Left hindlimb (tissue), 1 donor: ENCODE measurements at places on chromosomes 1 and 21.

- DNase-seq: no peak
Measured at GRCh38 chr1:39462074-39462473, 29.4 kb upstream of the BMP8A start.

- DNase-seq: no peak
Measured at GRCh38 chr1:204723131-204723787, 37.7 kb upstream of the LRRN2 start.

- no peak for DNase-seq
Measured at GRCh38 chr21:42841156-42841915, 38.0 kb downstream of the WDR4 start.

GRCh38 chr1:10835421-10835820, 39.0 kb upstream of the CASZ1 start:
- DNase-seq: no peak

DNA sequence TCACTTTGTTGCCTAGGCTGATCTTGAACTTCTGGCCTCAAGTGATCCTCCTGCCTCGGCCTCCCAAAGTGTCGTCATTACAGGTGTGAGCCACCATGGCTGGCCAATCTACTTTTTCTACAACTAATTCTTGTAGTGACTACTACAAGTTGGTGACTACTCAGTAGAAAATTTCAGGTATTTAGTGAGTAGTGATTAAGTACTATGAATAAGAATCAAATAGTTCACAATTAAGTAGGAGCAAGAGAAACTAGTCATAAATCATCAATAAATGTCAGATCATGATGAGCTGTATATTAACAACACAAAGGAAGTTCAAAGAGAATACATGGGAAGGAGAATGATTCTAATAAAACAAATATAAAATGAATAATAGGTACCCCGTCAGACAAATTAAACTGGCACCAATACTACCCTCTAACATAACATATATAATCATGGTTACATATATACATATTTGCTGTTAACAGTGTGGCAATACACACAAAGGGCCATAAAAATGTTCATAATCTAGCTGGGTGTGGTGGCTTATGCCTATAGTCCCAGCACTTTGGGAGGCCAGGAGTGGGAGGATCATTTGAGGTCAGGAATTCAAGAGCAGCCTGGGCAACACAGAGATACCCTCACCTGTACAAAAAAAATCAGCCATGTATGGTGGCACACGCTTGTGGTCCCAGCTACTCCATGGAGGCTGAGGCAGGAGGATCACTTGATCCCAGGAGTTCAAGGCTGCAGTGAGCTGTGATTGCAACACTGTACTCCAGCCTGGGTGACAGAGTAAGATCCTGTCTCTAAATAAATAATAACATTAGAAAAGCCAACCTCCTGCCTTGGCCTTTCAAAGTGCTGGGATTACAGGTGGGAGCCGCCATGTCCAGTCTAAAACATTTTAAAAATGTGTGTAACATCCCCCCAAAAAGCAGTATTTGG, 19.1 kb downstream of the YY1AP1 start:
- DNase-seq: no peak

GRCh38 chr1:83854456-83854855, 144.5 kb downstream of the TTLL7 start:
- DNase-seq: no peak

DNA sequence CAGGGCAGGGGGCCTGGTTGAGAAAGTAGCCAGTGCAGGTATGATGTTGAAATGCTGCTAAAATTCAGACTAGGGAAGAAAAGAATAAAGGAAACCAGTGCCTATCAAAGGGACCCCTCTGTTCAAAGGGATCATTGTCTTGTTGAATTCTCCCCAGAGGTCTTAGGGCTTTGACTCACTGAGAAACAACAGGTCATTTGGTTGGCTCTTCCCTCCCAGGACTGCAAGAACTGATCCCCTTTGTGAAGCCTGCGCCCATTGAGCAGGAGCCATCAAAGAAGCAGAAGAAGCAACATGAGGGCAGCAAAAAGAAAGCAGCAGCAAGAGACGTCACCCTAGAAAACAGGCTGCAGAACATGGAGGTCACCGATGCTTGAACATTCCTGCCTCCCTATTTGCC, 11.8 kb upstream of the CELSR2 start:
- no peak for DNase-seq

- DNase-seq: no peak
Measured at GRCh38 chr1:47191940-47192457, 2.2 kb upstream of the PDZK1IP1 start.

DNA sequence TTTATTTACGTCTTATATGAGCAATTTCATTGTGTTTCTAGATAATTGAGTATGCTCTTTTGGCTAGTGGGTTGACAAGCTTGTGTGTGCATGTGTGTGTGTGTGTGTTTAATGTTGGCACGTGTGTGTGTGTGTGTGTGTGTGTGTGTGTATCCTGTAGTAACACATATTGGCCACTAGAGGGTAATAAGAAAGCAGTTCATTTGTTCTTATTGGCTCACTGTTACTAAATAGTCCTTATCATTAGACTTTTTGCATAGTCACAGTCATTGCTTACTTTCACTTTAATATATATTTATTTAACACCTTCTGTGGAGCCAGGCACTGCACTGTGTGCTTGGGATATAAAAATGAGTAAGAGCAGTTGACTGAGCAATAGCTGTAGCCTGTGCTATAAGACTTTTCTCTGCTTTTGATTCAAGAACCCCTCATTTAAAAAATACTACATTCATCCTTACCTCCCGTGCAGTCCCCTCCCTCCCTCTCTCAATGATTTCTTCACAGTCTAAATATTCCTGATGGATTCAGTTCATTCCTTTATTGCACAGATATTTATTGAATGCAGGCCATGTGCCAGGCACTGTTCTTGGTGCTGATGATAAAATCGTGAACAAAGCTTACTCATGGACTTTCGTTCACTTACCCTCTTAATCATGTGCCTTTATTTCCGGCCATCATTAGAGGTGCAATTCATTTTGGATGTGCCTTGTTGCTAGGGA, 96.7 kb downstream of the DYRK1A start:
- DNase-seq: no peak

- no peak for DNase-seq
Measured at GRCh38 chr1:69569175-69569541, 1.4 kb downstream of the LRRC7 start.

- DNase-seq: no peak
Measured at GRCh38 chr1:247453245-247453644, 4.7 kb downstream of the OR2B11 start.

- no peak for DNase-seq
Measured at GRCh38 chr1:172883387-172883791, 167.4 kb downstream of the TNFSF18 start.

GRCh38 chr1:66834926-66835325, 33.9 kb upstream of the INSL5 start:
- DNase-seq: no peak

DNA sequence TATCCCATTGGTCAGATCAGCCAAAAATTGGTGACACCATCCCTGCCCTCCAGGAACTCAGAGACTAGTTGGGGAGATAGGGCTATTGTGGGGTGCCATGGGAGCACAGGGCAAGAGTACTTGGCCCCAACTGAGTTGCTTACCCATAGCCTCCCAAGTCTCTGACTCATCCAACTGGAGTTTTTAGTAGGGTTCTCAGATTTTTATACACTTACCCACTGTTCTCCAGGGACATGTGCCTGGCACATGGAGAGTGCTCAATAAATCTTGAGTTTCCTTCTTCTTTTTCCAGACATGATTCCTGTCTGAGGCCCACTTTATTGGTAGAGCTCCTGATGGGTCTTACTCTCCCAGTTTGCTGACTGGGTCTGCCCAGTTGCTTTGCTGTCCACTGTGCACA, 56.7 kb downstream of the OVGP1 start:
- no peak for DNase-seq

DNA sequence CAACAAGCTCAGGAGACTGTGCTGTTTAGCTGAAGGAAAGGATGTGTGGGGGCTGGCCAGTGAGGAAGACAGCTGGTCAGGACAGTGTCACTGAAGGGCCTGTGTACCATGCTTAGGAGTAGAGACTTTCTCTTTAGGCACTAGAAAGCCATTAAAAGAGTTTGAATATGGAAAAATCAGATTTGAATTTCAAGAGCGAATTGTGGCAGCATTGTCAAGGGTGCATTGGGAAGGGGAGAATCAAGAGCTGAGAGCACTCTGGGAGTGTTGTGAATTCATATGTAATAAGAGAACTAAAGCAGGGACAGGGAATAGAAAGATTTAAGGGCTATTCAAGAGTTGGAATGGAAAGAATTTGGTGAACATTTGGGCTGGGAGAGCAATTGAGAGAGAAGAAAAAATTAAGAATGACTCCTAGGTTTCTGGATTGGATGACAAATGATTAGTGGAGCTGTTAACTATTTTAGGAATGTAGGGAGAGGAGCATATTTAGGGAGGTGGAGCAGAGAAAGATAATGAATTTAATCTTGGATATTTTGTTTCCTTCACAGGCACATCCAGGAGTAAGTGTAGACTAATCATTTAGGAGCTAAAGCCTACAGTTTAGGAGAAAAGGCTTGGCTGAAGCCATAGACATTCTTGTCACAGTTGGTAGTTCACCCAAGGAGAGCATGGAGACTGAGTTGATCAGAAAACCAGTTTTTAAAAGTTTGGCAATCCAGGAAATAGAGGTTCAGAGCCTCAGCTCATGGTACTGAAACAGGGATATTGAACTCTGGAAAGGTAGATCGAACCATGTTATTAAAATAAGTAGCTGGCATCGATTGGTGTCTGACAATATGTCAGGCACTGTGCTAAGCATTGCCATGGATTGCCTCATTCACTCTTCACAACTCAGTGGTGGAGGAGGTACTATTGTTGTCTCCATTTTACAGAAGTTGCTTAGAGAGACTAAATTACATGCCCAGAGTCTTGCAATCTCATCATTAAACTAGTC, 23.1 kb upstream of the TOR3A start:
- no peak for DNase-seq

- DNase-seq: peak; percentile 56
Measured at GRCh38 chr1:10941891-10942541, 70.4 kb upstream of the TARDBP start.

DNA sequence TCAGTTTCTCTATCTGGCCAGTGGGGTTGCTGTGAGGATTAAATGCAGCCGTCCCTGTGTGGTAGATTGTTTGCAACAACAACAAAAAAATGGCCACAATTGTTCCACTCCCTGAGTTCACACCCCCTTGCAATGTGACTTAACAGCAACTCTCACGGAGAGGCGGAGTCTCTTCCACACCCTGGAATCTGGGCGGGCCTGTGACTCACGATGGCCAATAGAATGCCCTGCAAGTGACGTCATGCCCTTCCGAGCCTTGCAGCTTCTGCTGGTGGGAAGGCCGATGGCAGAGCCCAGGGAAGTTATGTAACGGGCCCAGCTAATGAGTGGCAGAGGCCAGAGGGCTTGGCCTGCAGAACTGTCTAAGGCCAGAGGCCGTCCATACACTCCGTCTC, 87.9 kb downstream of the RIPK4 start:
- peak; percentile 91 for DNase-seq

GRCh38 chr21:35824136-35824535, 236.2 kb downstream of the SETD4 start:
- no peak for DNase-seq

DNA sequence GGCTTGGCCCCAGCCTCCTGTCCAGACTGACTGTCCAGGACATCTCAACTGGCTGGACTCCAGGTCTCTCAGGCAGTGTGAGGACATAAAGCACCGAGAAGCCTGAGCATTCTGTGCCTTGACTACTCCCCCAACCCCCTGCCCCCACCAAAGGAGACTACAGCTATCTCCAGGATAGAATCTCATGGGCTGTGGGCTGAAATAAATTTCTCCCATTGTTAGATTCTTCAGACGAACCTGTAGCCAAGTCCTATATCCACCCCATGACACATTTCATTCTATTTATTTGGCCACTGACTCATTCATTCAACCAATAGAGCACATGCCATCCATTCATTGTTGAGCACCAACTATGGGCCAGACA, 11.4 kb downstream of the VWA5B1 start:
- no peak for DNase-seq

DNA sequence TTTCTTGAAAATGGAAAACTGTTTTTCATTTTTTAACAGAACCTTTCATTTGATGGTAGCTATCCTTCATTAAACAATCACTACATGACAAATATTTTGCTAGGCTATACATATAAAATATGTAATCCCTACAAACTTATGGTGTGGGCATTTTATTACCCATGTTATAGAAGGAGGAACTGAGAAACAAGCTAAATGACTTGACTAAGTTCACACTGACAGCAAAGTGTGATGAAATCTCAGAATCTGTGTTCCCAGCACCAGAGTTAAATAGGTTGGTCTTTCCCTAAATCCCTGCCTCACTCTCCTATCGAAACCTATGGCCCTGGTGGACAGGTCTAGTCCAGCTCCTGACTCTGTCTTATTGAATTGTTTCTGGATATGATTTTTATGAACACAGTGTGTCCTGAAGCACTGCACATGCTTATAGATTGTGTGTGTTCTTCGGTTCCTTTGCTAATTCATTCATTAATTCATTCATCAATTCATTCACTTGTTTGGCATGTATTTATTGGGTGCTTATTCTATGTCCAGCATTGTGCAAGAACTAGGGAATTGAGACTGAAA, 301.0 kb downstream of the GRIK1 start:
- DNase-seq: no peak

GRCh38 chr1:97047421-97047793, 325.8 kb downstream of the PTBP2 start:
- no peak for DNase-seq

- DNase-seq: no peak
Measured at GRCh38 chr21:35044770-35045541, 4.1 kb downstream of the RUNX1 start.

DNA sequence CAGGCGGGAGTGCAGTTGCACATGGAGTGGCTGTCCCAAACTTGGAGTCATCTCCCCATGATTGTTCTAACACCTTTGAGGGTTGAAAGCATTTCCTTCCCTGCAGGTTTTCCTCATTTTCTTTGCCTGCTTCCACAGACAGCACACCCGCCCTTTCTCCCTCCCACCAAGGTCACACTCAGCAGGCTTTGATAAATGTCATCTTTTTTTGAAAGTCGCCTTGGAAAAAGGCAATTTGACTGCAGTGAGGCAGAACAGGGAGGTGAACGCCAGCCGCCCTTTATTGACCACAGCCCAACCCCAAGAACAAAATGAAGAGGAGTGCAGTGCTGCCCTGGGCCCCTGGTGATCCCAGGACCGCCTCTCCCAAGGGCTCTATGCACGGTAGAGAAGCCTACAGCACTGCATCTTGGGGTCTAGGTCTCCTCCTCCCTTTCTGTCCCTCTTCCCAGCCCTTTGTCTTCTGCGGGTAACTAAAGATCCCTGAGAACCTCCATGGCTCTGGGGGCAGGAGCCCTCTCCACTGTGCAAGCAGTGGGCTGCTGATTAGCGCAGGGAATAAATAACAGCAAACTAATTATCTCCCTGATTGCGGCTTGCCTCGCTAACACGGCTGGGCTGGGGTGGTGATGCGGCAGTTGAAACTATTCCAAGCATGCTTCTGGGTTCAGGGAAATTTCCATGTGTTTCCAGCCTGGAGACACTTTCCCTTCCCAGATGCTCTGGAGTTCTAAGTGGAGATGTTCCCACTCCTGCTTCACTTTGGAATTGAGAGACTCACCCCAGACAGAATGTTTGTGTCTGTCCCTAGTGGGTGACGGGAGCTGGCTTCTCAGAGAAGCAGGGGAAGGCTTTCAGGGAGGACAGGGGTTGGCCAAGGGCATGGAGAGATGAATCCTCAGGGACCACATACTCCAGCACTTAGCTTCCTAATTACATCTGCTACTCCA, 11.8 kb upstream of the AMIGO1 start:
- DNase-seq: no peak

GRCh38 chr1:214321705-214322453, 40.9 kb downstream of the SMYD2 start:
- DNase-seq: no peak
